WTC11 (cell line): ENCODE measurements at places on chromosomes 7 and 10. TPM values are rescaled to one million over a fixed set of nuclear protein-coding genes. Genes with fewer than 3 reads are reported as not detected.

ARHGEF35 gene
- 28.1 to 39.2 TPM (median 37.0 TPM) in 3 replicates for total RNA-seq

CYP2C8 gene
- 0.46 to 0.81 TPM (median 0.69 TPM) in 3 replicates for total RNA-seq

CRHR2 gene
- 0.09 to 0.25 TPM (median 0.22 TPM) in 3 replicates for total RNA-seq

NACAD gene
- 5.5 to 6.0 TPM (median 5.7 TPM) in 3 replicates for total RNA-seq

JCAD gene
- 1.7 to 2.2 TPM (median 1.8 TPM) in 3 replicates for total RNA-seq

NUDT1 gene
- 100 to 108 TPM (median 102 TPM) in 3 replicates for total RNA-seq

SPACDR gene
- total RNA-seq = 0.33 to 0.48 TPM (median 0.39 TPM) in 3 replicates

ZNF804B gene
- total RNA-seq = 0.04 TPM in 1 of 3 replicates, not detected in the others

APBB1IP gene
- total RNA-seq = 0.16 to 0.22 TPM (median 0.18 TPM) in 3 replicates

TAS2R5 gene
- 0.90 to 1.8 TPM (median 1.4 TPM) in 3 replicates for total RNA-seq

- no peak for DNase-seq
- no peak overlapping the region for H3K4me3 ChIP-seq
- H3K36me3 ChIP-seq = no peaks in the 10 kb centered on the region
Measured at GRCh38 chr7:51589111-51589510, 272.5 kb upstream of the COBL start.

DNA sequence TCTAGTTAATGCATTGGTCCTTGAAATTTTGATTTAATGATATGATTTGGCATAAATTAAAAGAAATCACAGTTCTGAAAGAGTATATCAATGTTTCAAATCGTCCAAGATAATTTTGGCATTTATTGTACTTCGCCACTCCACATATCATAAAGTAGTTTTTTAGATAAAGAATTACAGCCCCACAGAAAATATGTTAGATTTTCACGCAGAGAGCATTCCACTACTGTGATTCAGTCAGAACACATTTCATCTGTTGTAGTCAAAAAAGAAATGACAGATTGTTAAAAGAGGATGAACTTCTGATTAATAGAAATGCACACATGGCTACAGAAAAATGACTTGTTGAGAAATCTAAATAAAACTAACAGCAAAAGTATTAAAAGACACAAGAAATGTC, 1063.5 kb upstream of the LRRN3 start:
- no peaks in the 10 kb centered on the region for H3K36me3 ChIP-seq
- no peak overlapping the region for H3K27ac ChIP-seq
- no peak overlapping the region for H3K4me3 ChIP-seq
- no peaks in the 10 kb centered on the region for H3K27me3 ChIP-seq

DNA sequence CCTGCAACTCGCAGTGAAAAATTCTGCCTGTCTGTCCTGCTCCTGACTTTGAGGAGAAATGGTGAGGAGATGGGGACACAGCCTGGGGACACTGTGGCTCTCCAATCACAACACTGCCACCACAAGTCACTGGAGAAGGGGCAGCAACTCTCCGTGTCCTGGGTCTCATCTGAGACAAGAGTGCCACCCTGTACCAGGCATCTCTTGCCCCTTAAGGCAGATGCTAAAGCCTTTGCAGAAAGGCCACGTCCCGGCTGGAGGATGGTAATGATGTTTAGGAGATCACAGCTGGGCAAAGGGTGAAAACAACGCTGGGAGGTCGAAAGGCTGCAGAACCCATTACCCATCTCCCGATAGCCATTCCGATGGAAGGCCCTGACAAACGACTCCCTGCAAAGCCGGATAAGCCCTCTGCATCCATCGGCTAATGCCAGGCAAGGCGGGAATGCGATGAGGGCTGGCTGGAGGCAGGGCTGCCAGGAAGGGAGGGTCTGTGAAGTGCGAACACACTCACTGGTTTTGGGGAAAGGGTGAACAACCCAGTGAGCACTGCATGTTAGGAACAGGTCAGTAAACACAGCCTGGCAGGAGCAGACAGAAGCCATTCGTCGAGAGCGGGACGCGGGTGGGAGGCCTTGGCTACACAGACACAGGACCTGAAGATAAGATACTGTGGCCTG, 190.8 kb downstream of the ADARB2 start:
- H3K36me3 ChIP-seq = peaks cover 10% of the 10 kb centered on the region
- no peak overlapping the region for H3K4me3 ChIP-seq
- H3K4me1 ChIP-seq = 0 out of 2 replicates have a peak, but pooled peaks cover 4% of the 10 kb centered on the region
- H3K27ac ChIP-seq = no peak overlapping the region

DNA sequence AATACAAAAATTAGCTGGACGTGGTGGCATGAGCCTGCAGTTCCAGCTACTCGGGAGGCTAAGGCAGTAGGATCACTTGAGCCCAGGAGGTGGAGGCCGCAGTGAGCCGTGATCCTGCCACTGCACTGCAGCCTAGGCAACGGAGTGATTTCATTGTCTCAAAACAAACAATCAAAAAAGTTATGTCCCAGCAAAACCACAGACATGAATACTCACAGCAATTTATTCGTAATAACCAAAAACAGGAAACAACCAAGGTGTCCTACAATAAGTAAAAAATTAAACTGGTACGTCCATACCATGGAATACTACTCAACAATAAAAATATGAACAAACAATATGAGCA, 11.6 kb upstream of the CYTH3 start:
- H3K4me1 ChIP-seq = no peaks in the 10 kb centered on the region
- H3K36me3 ChIP-seq = 0 out of 2 replicates have a peak, but pooled peaks cover 3% of the 10 kb centered on the region
- H3K27ac ChIP-seq = no peak overlapping the region
- no peaks in the 10 kb centered on the region; the same call in 1 of the 2 replicates for H3K27me3 ChIP-seq
- DNase-seq = no peak

- H3K27ac ChIP-seq = no peak overlapping the region
- H3K36me3 ChIP-seq = no peaks in the 10 kb centered on the region
- no peaks in the 10 kb centered on the region for H3K4me1 ChIP-seq
- no peak for DNase-seq
Measured at GRCh38 chr10:25666276-25666675, 267.8 kb upstream of the MYO3A start.

DNA sequence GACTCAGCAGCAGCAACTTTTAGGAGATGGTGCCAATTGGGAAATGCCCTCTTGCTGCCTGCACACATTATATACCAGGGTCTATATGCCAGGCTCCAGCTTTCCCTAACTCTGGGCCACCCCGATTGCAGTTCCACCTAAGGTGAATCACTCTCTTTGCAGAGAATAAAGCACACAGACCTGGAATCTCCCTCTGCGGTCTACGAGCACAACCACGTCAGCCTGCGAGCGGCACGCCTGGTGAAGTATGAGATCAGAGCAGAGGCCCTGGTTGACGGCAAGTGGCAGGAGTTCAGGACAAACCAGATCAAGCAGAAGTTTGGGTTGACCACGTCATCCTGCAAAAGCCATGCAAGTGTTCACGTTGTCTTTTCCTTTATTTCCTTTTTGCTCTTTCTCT, 38.2 kb upstream of the PLEKHA1 start:
- H3K36me3 ChIP-seq = no peaks in the 10 kb centered on the region
- DNase-seq = no peak
- no peaks in the 10 kb centered on the region; the same call in none of the 2 replicates for H3K27me3 ChIP-seq
- H3K27ac ChIP-seq = no peak overlapping the region
- no peak overlapping the region for H3K4me3 ChIP-seq

- H3K27ac ChIP-seq = no peak overlapping the region
- no peaks in the 10 kb centered on the region for H3K36me3 ChIP-seq
- no peak overlapping the region for H3K4me3 ChIP-seq
- H3K27me3 ChIP-seq = no peaks in the 10 kb centered on the region
- no peak for DNase-seq
Measured at GRCh38 chr10:28320090-28320489, 17.2 kb upstream of the MPP7 start.

GRCh38 chr10:101829561-101830315, 11.5 kb upstream of the OGA start:
- peak overlapping the region; percentile 78 for H3K4me3 ChIP-seq
- peaks cover 3% of the 10 kb centered on the region for H3K27me3 ChIP-seq
- peak overlapping the region; percentile 82 for H3K27ac ChIP-seq
- DNase-seq = peak; percentile 81
- H3K36me3 ChIP-seq = no peaks in the 10 kb centered on the region
- H3K4me1 ChIP-seq = peaks cover 21% of the 10 kb centered on the region

DNA sequence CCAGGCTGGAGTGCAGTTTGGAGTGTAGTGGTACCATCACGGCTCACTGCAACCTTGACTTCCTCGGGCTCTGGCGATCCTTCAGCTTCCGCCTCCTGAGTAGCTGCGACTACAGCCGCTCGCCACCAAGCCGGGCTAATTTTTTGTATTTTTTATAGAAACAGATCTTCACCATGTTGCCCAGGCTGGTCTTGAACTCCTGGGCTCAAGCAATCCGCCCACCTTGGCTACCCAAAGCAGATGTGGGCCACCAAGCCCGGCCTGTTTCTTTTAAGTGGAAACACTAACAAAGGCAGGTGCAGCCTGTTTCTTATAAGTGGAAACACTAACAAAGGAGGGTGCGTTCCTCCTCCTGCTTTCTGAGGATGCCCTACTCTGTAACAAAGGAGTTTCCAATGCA, 18.2 kb downstream of the PRF1 start:
- no peaks in the 10 kb centered on the region; the same call in 1 of the 2 replicates for H3K27me3 ChIP-seq
- H3K27ac ChIP-seq = no peak overlapping the region; the same call in 1 of the 2 replicates
- DNase-seq = no peak

GRCh38 chr10:90925079-90926029, 4.5 kb upstream of the ANKRD1 start:
- peaks cover 27% of the 10 kb centered on the region for H3K4me1 ChIP-seq
- no peak overlapping the region for H3K4me3 ChIP-seq
- no peaks in the 10 kb centered on the region for H3K36me3 ChIP-seq
- peaks cover 100% of the 10 kb centered on the region for H3K27me3 ChIP-seq

GRCh38 chr10:12351447-12351846, 2.1 kb downstream of the CAMK1D start:
- DNase-seq = no peak
- peaks cover 2% of the 10 kb centered on the region; the same call in 1 of the 2 replicates for H3K36me3 ChIP-seq
- no peak overlapping the region for H3K27ac ChIP-seq
- peaks cover 50% of the 10 kb centered on the region for H3K4me1 ChIP-seq
- peaks cover 46% of the 10 kb centered on the region for H3K27me3 ChIP-seq
